ENCODE measurements at places on chromosomes 3 and 15.
A peak's percentile ranks its signal among the peaks of the same experiment; 100 is the strongest.

DNA sequence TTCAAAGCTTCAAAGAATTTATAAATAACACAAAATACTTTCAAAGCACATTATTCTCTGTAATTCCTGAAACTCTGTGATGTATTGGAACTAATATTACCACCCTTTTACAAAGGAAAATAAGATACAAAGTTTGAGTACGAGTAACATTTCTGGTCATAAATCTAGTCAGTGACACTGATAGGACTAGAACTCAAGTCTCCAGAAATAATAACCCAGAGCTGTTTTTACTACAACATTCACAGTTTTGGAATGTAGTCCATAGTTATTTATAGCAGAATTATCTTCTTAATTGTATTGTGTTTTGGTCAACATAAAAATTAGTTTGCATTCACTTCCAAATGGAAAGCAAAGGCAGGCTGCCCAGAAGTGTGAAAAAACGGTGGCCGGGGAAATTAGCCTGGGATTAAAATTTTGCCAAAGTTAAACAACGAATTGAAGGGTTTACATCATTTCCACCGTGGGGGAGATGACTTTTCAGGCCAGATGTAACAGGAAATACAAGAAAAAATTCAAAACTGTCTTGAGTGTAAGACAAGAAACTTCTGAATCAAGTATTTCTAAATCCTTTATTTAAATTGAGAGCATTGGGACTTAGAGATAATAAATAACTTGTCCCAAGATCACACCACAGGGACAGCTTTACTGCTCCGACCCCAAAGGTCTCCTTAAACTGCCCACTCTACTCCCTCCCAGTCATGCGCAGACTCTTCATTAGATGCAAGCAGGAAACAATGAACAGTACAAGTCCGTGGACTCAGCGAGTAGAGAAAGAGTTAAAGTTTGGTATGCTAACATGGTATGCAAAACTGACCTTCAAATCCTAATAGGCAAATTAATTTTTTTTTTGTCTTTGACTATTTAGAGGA is 74.3 kb upstream of the VGLL4 start:
- DNase-seq, result no peak

DNA sequence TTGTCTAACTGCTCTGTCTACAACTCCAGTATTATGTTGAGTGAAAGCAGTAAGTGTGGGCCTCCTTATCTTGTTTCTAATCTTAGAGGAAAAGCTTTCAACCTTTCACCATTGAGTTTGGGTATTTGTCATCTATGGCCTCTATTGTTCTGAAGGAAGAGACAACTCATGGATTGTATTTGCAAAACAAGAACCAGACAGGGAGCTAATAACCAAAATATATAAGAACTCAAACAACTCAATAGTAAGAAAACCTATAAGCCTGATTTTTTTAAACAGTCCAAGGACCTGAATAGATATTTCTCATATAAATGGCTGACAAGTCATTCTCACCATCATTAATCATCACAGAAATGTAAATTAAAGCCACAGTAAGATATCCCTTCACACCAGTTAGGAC is 113.0 kb downstream of the TAFA4 start:
- DNase-seq, result no peak

DNA sequence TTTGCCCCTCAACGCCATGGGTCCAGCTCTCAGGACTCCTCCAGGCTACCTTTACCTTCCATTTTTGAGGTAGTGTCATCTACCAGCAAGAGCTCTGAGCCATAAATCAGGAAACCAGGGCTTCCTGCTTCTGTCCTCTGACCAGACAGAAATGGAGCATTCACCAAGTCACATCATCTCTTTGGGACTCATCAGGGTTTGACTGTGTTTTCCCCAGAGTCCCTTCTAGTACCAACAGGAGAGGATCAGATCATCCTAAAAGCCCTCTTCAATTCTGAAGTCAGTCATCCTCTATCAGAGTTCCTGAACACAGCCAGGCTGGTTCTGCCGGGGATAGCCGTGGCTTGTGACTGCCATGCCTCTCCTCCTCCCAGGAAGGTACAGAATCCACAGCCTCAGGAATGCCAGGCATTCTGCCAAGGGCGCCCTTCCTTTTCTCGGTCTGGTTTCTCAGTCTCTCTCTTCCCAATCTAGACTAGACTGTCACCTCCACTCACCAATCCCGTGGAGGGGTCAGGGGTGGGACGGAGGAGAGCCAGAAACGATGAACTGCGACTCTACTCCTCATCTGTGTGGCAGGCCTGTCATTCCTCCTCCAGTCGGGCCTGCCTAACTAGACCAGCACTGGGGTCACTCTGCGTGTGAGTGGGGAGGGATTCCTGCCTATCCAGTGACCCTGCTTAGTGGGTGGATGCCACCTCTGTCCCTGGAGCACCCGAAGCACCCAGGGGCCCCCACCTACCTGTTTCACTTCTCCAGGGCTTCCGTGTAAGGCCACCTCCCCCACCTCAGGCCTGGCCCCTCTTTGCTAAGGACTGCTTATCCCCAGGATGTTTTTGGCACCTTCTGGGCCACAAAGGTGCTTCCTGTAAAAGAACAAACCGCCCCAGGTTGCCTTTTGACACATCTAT is 30.9 kb downstream of the CCNL1 start:
- DNase-seq, result peak; percentile 70

GRCh38 chr3:141407047-141407446 is 38.7 kb downstream of the ZBTB38 start:
- DNase-seq, result no peak

DNA sequence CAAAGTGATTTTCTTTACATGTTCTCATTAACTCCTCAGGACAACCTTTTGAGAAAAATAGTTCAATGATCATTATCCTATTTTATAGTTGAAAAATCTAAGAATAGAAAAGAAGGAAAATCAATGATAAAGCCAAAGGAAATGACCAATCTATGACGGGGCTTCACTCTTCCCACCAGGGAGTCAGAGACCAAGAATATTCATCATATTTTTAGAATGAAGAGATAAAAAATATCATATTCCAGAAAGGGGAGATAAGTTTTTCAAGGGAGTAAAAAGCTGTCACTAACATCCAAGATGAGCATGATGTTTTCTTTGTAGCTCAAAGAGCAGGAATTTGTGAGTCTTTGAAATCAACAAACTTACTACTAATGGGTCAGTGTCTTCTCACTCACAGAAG is 71.5 kb upstream of the LPP start:
- no peak for DNase-seq

DNA sequence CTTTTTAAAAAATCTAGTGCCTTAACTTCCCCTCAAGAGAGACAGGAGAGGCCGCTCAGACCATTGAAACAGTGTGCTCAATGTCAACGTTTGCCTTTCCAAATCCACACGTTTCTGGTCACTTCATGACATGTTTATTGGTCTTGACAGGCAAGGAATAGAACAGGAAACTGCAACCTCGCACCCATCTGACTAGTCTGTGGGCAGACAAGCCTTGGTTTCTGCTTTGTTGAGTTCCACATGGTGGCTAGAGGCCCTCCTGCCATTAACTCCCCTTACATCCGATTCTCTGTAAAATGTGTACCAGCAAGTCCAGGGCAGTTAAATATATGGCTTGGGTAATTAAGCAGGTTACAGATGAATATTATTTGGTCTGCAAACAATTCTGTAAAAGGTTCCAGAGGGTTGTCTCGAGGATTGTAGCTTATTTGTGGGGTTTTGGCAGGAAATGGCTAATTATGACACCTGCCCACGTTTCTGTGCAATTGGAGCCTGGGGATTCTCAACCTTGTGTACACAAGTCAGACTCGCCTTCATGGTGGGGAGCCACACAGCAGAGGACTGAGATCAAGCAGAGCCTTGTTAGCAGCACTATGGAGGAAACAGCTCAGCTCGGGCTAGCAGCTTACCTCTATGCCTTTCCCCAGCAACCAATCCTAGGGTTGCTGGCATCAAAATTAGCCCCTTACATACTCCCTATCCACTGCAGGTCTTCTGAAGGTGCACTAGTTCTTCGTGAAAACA is 317.5 kb upstream of the IGF1R start:
- DNase-seq, result no peak

DNA sequence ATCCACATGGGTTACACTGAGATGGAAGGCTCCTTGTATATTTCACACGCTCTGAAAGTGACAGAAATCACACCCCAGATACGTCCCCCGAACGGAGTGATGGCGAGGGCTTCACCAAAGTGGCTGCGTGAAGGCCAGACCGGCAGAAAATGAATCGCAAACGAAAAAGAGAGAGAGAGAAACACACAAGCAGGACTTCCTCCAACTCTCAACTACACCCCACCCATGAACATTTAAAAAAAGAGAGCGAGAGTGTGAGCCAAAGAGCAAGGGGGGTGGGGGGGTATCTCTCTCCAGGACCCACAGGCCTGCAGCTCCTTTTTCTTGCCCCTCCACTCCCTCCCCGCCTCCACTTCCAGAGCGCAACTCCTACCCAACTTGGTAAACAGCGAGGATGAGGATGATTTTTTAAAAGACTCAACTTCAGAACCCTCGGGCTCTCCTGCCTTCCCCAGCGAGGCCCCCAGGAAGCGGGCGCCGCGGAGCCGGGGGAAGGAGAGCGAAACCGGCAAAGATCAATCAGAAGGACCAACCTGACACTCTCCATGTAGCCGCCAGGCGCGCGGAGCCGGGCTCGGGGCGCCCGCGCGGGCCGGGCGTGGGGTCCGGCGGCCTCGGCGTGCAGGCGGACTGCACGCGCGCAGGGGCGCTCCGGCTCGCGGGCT is 519.1 kb downstream of the FOXP1 start:
- DNase-seq, result no peak

DNA sequence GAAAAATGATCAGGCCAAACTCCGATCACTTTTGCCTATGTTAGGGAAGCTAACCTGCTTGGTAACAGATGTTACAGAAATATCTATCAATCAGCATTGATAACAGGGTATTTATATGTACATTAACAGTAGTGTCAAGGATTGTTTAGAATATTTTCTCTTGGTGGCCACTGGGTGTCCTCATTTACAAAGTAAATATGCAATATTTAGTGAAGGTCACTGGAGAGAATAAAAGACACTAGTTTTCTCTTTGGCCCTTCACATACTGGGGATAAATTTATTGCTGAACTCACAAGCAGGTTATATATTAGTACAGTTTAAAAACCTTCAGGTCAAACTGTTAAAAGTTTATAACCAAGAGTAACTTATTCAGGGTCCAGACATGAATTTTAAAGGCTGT is 69.0 kb downstream of the TIGIT start:
- DNase-seq, result peak; percentile 15

- no peak for DNase-seq
Measured at GRCh38 chr15:90338532-90338931, 13.6 kb upstream of the ZNF774 start.

Data from T47D (cell line).